ENCODE measurements at places on chromosomes 2 and 18. TPM values are rescaled to one million over a fixed set of nuclear protein-coding genes. Genes with fewer than 3 reads are reported as not detected.

- DNase-seq = no peak
Observed at GRCh38 chr2:98040331-98040939, 44.7 kb upstream of the TMEM131 start.

Gene CYP26B1
- total RNA-seq = 6.9 TPM

Gene UGGT1
- 40.5 TPM for total RNA-seq

Gene STARD6
- total RNA-seq = not detected
